MCF 10A (cell line): ENCODE measurements at places on chromosomes 3 and 15. TPM values are rescaled to one million over a fixed set of nuclear protein-coding genes. Genes with fewer than 3 reads are reported as not detected.
A peak's percentile ranks its signal among the peaks of the same experiment; 100 is the strongest.

EIF5A2 gene
- total RNA-seq = 6.0 and 15.0 TPM in 2 replicates

GOLGA6B gene
- total RNA-seq = not detected in 2 replicates

BNIP2 gene
- total RNA-seq = 80.7 and 91.5 TPM in 2 replicates

POPDC2 gene
- 0.91 and 0.93 TPM in 2 replicates for total RNA-seq

GRCh38 chr15:88812133-88812532 is 8.9 kb downstream of the ACAN start:
- no peak overlapping the region for H3K27ac ChIP-seq
- no peaks in the 10 kb centered on the region for H3K27me3 ChIP-seq
- peaks cover 2% of the 10 kb centered on the region for H3K36me3 ChIP-seq
- H3K4me3 ChIP-seq = no peak overlapping the region
- H3K4me1 ChIP-seq = peaks cover 8% of the 10 kb centered on the region

GRCh38 chr3:15797642-15798303 is at the start of gene ANKRD28:
Gene ANKRD28 (minus strand): TSS chr3:15797979. CDS start chr3:15796521, 1,458 bp downstream.
- H3K36me3 ChIP-seq = peaks cover 20% of the 10 kb centered on the region
- peak within 1 kb of the TSS; percentile 89 for H3K4me3 ChIP-seq
- H3K27me3 ChIP-seq = no peaks in the 10 kb centered on the region
- DNase-seq = peak; percentile 81
- peak within 1 kb of the TSS; percentile 97 for H3K27ac ChIP-seq
- peaks cover 23% of the 10 kb centered on the region for H3K4me1 ChIP-seq

- H3K27me3 ChIP-seq = no peaks in the 10 kb centered on the region
- no peak overlapping the region for H3K27ac ChIP-seq
- H3K4me1 ChIP-seq = no peaks in the 10 kb centered on the region
- H3K4me3 ChIP-seq = no peak overlapping the region
- DNase-seq = no peak
- H3K36me3 ChIP-seq = no peaks in the 10 kb centered on the region
Observed at GRCh38 chr3:109382588-109382987, 45.2 kb upstream of the DPPA4 start.

GRCh38 chr3:52245322-52246263 is at the start of gene PPM1M:
Gene PPM1M (plus strand): TSS chr3:52245759. CDS start chr3:52245825, 66 bp downstream.
- no peak within 1 kb of the TSS for H3K27ac ChIP-seq
- H3K4me3 ChIP-seq = peak within 1 kb of the TSS; percentile 65
- DNase-seq = peak; percentile 38
- H3K4me1 ChIP-seq = peaks cover 15% of the 10 kb centered on the region
- H3K36me3 ChIP-seq = peaks cover 6% of the 10 kb centered on the region

GRCh38 chr15:28957606-28958498 is 72.1 kb downstream of the APBA2 start:
- no peak overlapping the region for H3K27ac ChIP-seq
- H3K36me3 ChIP-seq = no peaks in the 10 kb centered on the region
- no peaks in the 10 kb centered on the region for H3K4me1 ChIP-seq
- no peak for DNase-seq
- H3K27me3 ChIP-seq = peaks cover 19% of the 10 kb centered on the region
- H3K4me3 ChIP-seq = no peak overlapping the region

DNA sequence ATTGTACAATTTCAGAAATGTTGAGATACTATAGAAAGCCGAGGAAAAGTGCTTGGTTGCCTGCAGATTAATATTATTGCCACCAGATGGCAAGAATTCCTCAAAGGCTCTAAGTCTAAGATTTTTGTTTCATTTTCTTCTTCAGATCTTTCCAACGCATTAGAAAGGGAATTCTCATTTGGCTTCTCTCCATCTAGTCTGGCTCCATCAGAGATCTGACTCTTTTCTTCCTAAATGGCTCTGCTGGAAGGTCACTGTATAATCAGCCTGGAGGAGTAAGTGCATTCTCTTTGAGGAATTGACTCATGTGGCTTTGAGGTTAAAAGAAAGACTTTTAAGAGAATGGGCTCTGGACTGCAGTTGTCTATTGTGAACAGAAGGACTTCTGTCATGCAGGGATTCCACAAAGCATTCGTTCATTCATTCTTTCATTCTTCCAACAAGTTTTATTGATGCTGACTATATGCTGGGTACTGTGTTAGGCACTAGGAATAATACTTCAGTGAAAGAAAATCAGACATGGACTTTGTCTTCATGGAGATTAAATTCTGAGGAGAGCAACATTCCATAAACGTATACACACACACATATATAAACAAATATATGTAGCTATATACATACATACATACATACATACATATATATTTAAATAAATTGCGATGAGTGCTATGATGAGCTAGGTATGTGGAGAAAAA is 55.3 kb downstream of the SLC28A2 start:
- H3K4me3 ChIP-seq = peak overlapping the region; percentile 35
- H3K27ac ChIP-seq = no peak overlapping the region
- peak; percentile 37 for DNase-seq
- H3K36me3 ChIP-seq = no peaks in the 10 kb centered on the region
- H3K27me3 ChIP-seq = peaks cover 21% of the 10 kb centered on the region
